Peyer's patch (tissue), 4 donors: ENCODE measurements at places on chromosomes 2 and 18. TPM values are rescaled to one million over a fixed set of nuclear protein-coding genes. Genes with fewer than 3 reads are reported as not detected.

The G6PC2 gene
- total RNA-seq: not detected

DNA sequence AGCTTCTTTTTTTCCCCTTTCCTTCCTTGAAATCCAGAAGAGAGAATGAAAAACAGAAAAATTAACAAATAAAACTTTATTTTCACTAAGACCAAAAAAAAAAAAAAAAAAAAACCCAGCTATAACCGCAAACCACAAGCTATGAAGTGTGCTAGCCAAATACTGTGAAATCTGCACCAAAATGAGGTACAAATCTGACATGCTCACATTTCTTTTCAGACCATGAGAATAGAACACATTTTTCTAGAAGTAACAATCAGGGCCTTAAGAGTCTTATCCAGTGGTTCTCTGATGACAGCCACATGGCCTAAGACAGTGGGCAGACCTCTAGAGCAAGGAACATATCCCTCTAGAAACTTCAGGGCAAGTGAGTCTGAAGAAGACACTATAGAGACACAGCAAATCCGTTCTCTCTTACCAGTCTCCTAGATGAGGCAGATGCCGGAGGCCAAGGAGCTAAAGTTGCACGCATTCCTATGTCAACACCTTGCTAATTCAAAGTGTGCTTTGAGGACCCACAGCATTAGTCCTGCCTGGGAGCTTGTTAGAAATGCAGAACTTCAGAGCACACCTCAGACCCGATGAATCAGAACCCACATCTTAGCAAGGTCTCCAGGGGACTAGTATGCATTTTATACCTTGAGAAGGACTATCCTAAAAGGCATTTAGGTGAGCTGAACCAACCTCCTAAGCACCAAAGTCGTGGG is 317.1 kb downstream of the MYCN start:
- no peak for DNase-seq

- DNase-seq: no peak
These were observed 228.6 kb downstream of the SATB2 start for GRCh38 chr2:199228887-199229819.

The DNAJC5G gene
- total RNA-seq: not detected

The PRKCE gene
- 25.2 TPM for total RNA-seq

- DNase-seq: no peak
These were observed 21.4 kb downstream of the GRHL1 start for GRCh38 chr2:9972621-9973479.

The GAL3ST2 gene
- not detected for total RNA-seq

The NDUFB3 gene
- 91.6 TPM for total RNA-seq
